ENCODE measurements at places on chromosomes 7 and 10. TPM values are rescaled to one million over a fixed set of nuclear protein-coding genes. Genes with fewer than 3 reads are reported as not detected.

The GPNMB gene
- total RNA-seq, result 2.7 TPM

The GJD4 gene
- not detected for total RNA-seq

The POLL gene
- total RNA-seq, result 17.5 TPM

The SFMBT2 gene
- total RNA-seq, result 3.8 TPM

The CALML5 gene
- total RNA-seq, result not detected

The MMD2 gene
- total RNA-seq, result not detected

The COPS6 gene
- 59.3 TPM for total RNA-seq

The LEP gene
- total RNA-seq, result not detected

The LRRD1 gene
- not detected for total RNA-seq

The AKR1C4 gene
- not detected for total RNA-seq

The CAV2 gene
- 112 TPM for total RNA-seq

The GPR141 gene
- total RNA-seq, result not detected

The CRHR2 gene
- not detected for total RNA-seq

The CADPS2 gene
- 17.2 TPM for total RNA-seq

The LRRN3 gene
- not detected for total RNA-seq

The AKR1C3 gene
- total RNA-seq, result 909 TPM

The STEAP1 gene
- total RNA-seq, result 3.8 TPM

The ECD gene
- 36.6 TPM for total RNA-seq

The OR9A2 gene
- total RNA-seq, result not detected

The TAS2R60 gene
- total RNA-seq, result not detected

The EFCAB10 gene
- 3.6 TPM for total RNA-seq

The GUSB gene
- 25.6 TPM for total RNA-seq

The PALD1 gene
- 6.6 TPM for total RNA-seq

The BAG3 gene
- total RNA-seq, result 16.6 TPM

The CLDN4 gene
- total RNA-seq, result 24.9 TPM

The ZNF503 gene
- 10.5 TPM for total RNA-seq

The MYL7 gene
- not detected for total RNA-seq

The NKX6-2 gene
- total RNA-seq, result not detected

The FRA10AC1 gene
- total RNA-seq, result 14.1 TPM

The LRRC61 gene
- not detected for total RNA-seq

The CABCOCO1 gene
- not detected for total RNA-seq

The ZNF425 gene
- 0.87 TPM for total RNA-seq

The ZNF438 gene
- total RNA-seq, result 2.6 TPM

The TMEM236 gene
- 0.17 TPM for total RNA-seq

The ZP3 gene
- 20.2 TPM for total RNA-seq

The ANKRD2 gene
- total RNA-seq, result 3.1 TPM

The TUBAL3 gene
- 1.6 TPM for total RNA-seq

The GIMAP6 gene
- total RNA-seq, result not detected

The HTRA1 gene
- 40.7 TPM for total RNA-seq

The SLF2 gene
- total RNA-seq, result 24.9 TPM

The ZNF365 gene
- total RNA-seq, result 4.2 TPM

The NRAP gene
- total RNA-seq, result 3.0 TPM

The HOXA4 gene
- 0.57 TPM for total RNA-seq

The HDAC9 gene
- total RNA-seq, result 0.02 TPM

The ZNF680 gene
- 5.8 TPM for total RNA-seq

The ING3 gene
- total RNA-seq, result 17.4 TPM

All from NCI-H460 (cell line).